T-helper 2 cell treated with Interferon-gamma antibody and Interleukin-4, amounts not matched to agents 5 μg/mL and 100 μg/mL, for 36 hours (primary cell): ENCODE measurements at places on chromosomes 7 and 10.
A peak's percentile ranks its signal among the peaks of the same experiment; 100 is the strongest.

DNA sequence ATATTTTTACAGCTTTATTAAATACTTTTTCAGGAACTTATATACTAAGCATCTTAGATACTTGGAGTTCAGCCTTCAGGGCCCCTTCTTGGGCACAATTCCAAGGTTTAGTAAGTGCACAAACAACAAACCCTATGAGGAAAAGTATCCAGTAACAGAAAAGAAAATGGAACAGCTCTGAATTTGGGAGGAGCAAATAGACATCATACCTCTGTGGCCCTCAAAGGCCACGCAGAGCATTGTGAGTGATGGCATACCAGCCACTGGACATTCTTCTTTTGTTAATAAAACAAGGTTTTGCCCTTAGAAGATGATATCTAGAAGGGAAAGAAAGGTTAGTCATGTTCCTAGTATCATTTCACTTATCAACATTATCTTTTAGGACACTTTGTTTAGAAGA is 46.0 kb downstream of the ST7 start:
- no peak for DNase-seq

DNA sequence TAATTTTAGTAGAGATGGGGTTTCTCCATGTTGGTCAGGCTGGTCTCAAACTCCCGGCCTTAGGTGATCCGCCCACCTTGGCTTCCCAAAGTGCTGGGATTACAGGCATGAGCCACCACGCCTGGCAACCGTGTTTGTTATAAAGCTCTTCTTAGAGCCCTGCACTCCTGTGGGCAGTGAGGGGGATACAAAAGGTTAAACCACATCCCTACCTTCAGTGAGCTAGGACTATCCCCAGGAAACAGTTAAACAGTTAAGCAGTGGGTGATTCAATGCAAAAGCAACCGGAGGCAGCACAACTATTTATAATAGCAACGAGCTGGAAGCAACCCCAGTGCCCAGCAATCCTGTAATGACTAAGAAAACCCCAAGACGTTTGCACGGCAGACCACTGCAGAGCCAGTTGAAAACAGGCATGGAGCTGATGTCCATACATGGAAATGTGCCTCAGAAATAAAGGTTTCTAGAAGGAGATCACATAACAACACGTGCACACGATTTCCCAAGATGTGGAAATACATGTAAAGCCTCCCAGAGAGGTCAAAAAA is 107.2 kb upstream of the LYZL2 start:
- DNase-seq = peak; percentile 69

DNA sequence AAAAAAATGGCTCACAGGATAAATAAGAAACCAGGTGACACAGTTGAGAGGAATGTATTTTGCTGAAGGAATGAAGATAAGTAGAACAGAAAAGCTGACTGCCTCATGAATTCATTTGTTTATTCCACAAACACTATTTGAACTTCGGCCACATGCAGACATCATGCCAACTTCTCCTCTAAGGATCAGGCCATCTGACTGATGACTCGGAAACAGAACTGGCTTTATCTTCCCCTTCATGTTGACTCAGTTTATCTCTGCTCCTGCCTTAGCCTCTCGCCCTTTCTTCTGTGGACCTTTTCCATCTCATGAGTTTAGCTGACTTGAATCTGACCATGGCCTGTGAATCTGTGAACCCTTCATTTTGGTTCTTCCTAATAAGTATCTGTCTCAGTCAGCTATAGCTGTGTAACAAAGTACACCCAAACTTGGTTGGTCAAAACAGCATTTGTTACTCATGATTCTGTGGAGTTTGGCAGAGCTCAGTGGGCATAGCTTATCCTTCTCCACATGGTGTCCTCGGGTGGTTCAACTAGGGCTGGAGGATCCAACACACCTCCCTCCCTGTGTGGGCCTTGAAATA is 44.0 kb upstream of the GRID1 start:
- no peak for DNase-seq

DNA sequence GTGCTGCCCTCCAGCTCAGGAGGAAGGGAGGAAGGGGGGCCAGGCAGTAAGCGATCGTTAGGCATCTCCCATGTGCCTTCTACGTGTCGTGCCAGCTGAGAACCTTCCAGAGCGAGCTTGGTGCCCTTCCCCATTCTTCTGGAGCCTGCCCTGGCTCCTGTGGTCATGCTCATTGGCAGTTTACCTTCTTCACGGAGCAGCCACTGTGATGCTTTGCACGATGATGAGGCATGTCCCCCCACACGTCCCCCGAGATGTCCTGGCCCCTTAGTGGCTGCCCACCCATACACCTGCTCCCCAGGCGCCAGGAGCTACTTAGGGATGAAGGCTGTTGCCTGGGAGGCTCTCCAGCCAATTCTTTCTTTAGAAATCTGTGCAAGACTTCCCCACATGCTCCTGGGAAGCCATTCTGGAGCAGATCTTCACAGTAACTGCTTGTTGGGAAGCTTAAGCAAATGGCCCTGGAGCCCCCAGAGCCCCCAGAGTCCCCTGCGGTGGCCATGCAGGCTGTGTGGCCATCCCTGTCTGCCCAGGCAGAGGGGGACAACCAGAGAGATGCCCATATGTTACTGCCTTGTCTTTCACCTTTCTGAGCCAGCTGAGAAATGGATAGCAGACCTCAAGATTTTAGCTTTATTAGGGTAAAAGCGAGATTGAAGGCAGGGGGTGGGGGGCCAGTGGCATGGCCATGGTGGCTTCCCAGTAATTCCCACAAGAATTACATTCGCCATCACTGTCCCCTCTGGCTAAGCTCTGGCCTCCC is 199.0 kb downstream of the EBF3 start:
- no peak for DNase-seq

DNA sequence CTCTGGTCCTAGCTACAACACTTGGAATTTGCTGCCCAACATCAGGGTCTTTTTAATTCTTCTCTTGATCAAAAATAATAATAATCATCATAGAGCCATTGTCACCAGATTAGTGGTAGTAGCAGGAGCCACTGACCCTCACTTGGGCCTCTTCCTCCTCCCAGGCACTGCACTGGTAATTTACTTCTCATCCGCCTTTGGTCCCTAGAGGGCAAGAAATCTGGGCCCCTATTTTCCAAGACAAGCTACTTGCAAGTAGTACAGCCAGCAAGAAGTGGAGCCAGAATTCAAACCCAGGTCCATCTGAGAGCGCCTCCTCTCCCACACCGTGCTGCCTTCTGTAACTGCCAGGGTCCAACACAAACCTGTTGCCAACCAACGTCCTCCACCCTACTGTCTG is 121.2 kb downstream of the SPDYE5 start:
- DNase-seq = no peak
